ENCODE measurements at places on chromosomes 5 and 9.

GRCh38 chr9:135968601-135969000 is 7.4 kb upstream of the UBAC1 start:
- DNase-seq: no peak

DNA sequence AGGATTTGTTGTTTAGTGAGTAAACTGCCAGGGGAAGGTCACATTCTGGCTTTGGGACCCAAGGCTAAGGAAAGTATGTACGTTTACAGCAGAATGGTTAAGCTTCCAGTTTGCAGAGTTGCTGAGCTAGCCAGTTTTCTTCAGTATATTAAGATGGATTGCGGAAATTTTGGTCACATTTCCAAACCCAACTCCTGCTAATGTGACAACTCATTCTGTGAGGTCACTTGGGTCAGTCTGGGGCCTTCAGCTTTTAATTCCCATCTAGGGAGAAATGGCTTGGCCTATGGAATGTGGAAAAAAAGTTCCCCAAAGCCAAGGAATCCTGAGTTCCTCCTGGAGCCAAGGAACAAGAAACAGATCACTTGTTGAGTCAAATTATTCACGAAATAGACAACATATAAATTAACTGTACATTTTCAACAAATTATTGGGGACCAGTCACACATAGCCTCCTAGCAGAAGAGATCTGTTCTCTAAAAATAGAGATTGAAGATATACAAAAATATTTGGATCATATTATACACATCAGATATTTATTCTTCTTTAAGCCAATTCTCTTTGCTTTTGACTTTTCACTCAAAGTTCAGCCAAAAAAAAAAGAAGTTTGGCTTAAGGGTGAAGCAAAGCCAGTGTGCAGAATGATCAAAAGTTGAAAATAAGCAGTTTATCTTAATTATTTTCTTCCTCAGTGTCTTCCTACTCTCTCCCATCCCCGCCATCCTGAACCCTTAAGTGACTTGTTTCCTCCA is 8.8 kb downstream of the KCNV2 start:
- DNase-seq: no peak

DNA sequence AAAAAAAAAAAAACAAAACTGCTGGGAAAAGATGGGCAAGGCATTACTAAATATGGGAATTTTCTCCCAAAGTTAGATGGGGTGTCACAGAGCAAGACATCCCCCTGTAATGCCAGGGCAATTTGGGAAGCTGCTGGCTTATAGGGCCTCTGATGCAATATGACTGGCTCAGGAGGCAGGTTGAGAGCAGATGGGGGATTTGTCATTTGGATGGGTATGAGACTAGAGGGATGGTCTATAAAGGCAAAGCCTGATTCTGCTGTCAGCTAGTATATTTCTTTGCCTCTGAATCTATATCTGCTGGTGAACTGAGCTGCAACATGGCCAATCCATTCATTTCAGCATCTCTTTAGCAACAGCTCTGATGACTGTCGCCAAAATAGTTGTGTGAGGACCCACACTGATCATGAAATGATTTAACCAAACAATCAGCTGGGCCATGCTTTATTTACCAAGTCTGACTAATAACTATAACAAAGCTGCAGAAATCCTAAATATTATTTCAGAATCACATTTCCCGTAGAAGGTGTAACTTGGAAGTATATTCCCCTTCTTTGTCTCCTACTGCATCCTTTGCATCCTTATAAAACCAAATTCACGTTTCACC is 455.1 kb upstream of the ZNF608 start:
- peak; percentile 86 for DNase-seq

- DNase-seq: peak; percentile 57
These were observed 22.2 kb upstream of the MGAT1 start for GRCh38 chr5:180824630-180825476.

DNA sequence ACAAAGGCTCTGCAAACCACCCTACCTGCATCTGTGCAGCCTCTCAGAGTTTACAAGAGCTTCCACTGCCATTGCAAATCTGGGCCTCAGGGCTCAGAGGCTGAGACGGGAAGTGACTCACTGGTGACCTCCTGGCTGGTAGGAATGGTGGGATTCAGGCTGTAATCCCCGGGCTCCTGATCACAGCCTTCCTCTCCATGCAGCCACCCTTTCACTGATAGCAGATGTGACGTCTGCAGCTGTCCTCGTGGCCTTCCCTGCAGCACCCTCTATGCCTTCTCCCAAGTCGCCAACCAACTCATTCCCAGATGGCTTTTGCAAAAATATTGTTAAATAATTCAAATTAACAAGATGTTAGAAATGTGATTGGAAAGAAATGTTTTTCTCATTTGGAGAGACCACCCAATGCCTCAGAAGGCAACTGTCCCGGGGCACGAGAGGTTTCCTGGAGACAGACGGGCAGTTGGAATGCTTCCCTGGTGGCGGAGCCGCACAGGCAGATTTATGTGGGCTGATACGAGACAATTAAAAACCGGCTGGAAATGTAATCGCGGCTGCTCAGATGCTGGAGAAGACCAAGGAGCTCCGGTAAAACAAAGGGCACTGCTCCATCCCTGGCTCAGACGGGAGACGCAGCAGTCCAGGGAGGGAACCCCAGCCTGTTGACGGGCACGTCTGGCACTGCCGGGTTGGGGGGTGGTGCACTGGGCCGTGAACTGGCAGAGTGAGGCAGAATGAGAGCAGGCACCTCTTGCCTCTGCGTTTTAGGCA is 34.4 kb upstream of the SLC25A51 start:
- DNase-seq: no peak

GRCh38 chr5:58094031-58094430 is 365.9 kb downstream of the PLK2 start:
- DNase-seq: no peak

GRCh38 chr5:150266871-150267291 is 22.7 kb downstream of the CAMK2A start:
- no peak for DNase-seq

GRCh38 chr5:72412283-72413055 is 92.3 kb downstream of the PTCD2 start:
- no peak for DNase-seq

- DNase-seq: no peak
These were observed 157.0 kb upstream of the PPP1R2B start for GRCh38 chr5:156693113-156693512.

DNA sequence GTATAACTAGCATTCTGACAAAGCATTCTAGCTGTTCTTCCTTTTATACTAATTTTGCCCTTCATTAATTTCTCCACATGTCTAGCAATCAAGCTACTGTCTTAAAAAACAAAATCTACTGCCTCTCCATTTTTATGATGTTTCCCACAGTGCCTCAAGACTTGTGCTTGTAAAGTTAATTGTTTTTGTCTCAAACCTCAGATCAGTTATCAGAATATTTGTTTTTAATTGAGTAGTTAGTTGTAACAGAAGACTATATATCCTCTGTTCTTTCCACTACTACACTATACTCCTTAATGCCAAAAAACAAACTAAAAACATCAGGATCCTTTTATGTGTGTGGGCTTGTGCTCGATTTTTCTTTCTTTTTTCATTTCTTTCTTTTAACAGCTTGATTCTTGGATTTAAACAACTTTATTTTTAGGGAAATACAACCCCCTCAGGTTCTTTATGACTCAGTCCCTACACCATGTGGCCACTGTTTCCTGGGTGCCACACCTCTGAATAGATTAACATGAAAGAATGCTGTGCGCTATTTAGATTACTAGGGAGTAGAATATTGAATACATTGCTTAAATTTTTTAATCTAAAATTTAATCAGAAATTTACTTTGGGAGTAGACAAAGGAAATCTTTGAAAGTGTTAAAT is 1.2 kb downstream of the ASPN start:
- DNase-seq: peak; percentile 10

DNA sequence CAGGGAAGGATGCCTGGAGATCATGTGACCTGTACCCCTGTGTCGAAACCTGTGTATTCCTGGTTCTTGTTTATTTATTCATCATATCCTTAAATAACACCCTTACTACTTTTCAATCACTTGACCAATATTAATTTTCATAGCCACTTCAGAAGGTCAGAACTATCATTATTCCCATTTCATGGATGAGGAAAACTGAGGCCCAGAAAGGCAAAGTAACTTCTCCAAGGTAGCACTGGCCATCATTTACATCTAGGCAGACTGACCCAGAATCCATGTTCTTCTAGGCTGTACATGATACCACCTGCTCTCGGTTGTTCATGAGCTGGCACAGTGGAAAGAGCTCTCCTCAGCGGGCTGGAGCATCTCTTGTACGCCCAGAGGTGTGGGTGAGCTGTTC is 49.4 kb downstream of the KCNIP1 start:
- no peak for DNase-seq

- no peak for DNase-seq
These were observed 84.8 kb downstream of the EQTN start for GRCh38 chr9:27212191-27212590.

DNA sequence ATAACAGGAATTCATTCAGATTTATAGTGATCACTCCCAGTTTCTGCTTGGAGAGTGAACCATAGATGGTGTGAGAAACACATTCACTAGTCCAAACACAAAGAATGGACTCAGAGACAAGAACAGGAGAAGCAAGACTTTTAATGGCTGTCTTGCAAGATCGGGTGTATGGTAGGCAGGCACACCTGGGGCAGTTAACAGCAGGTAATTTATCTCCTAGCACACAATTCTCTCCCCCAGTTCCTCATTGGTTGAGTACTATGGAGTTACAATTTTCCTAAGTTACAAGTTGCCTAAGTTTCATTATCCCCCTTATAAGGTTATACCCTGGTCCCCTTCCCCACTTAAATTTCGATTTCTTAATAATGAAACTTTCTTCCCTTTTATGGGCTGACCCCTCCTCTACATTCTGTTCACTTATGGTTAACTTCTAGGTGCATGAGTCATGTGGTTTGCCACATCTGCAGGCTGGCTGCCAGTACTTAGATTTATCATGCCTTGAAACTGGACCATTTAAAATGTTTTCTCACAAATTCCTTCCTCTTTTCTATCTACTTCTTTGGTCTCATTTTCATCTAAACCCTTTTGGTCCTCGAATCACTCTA is 623.3 kb downstream of the HINT1 start:
- DNase-seq: no peak

DNA sequence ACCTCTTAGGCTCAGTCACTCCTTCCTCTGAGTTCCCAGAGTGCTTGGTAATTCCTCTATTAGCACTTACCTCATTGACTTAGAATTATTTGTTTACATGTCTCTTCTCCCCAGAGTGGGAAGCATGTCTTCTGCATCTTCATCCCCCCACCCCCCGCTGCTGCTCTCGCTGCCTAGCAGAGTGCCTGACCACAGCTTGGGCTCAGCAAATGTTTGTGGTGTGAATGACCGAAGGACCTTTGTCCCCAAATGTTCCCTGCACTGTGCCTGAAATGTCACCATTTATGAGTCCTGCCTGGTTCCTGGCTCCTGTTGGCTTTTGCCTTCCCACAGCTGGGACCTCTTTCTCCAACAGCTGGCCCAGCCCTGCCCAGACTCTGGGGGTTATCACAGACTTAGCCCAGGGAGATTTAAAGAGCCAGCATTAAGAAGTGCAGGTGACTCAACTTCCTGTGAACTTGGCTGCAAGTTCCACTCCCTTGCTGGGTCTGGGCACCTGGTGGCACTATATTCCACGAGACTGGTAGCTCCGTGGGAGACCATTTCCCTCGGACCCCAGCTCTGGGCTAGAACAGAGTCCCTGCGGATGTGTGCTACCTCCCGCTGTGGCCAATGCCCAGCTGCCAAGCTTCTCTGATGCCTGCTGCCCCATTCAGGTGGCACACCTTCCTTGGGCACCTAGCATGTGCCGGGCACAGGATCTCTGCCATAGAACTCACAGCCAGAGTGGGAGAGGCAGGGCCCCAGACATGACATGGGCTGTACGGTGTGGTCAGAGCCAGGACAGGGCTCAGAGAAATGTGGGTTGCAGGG is 1.8 kb upstream of the HMCN2 start:
- DNase-seq: peak; percentile 55

DNA sequence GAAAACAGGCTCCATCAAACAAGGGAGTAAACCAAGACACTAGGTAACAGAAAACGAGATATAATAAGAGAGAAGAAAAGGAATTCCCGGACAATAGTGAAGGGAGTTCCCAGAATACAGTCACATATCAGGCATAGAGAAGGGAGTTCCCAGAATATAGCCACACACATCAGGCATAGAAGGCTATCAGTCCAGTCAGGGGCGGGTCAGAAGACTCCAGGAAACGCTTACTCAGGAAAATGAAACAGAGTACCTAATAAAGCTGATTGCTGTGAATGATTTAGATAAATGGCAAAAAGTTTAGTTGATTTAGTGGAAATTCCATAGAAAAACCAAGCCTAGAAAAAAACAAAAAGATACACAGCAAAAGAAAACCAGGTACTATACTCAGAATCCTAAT is 4.9 kb downstream of the TOMM5 start:
- DNase-seq: no peak

DNA sequence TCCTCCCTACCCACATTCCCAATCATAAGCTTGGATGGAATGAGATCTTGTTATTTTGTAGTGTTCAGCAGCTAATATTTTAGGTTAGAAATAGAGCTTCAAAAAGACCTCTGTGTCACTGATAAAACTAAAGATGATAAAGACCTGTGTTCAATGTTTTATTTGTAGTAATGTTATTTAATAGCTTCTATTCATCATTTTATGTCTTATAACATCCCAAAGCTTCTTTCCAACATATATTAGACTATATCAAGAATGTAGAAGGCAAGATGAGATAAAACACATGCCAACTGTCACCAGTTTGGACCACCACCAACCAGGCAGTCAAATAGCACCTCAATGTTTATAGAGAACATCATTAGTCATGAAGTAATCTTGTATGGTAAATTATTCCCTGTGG is 409.5 kb upstream of the ITGA1 start:
- DNase-seq: no peak

- no peak for DNase-seq
These were observed 327.8 kb downstream of the ENC1 start for GRCh38 chr5:74312746-74313145.

GRCh38 chr5:58156973-58157701 is 302.7 kb downstream of the PLK2 start:
- DNase-seq: peak; percentile 69

DNA sequence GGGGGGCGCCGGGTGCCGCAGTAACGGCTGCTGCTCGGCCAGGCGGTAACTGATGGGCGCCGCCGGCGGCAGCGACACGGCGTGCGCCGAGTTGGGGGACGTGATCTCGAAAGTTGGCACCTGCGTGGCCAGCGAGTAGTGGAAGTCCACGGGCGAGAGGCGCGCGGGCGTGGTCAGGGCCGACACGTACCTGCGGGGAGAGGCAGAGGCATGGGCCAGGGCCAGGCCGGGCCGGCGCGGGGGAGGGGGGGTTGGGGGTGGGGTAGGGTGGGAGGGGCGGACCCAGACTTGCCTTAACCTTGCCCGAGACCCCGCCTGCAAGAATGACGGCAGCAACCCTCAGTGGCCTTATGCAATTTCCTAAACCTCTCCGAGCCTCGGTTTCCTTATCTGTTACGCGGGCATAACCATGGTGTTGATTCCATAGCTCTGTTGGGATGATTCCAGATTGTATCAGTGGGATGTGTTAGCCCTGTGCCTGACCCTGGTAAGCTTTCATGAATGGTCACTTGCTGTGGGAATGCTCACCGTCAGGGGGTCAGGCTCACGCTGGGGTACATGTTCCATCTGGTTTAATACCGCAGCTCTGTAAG is 53.0 kb downstream of the PSD2 start:
- DNase-seq: no peak

DNA sequence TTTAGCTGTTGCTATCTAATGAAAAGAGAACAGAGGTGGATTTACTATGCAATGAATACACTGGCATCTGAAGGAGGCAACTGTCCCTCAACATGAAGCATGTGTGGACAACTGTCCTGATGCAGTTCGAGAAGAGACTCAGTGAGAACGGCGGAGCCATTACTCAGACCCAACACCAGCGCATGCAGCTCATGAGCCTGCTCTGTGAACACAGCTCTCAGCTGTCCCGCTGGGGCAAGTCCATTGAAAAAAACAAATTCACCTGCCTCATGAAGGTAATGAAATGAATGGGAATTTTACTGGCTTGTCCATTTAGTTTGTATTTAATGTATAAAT is 78.8 kb downstream of the SPTLC1 start:
- no peak for DNase-seq
